Ovary (tissue), 10 donors: ENCODE measurements at places on chromosomes 6 and 20. TPM values are rescaled to one million over a fixed set of nuclear protein-coding genes. Genes with fewer than 3 reads are reported as not detected.

DNA sequence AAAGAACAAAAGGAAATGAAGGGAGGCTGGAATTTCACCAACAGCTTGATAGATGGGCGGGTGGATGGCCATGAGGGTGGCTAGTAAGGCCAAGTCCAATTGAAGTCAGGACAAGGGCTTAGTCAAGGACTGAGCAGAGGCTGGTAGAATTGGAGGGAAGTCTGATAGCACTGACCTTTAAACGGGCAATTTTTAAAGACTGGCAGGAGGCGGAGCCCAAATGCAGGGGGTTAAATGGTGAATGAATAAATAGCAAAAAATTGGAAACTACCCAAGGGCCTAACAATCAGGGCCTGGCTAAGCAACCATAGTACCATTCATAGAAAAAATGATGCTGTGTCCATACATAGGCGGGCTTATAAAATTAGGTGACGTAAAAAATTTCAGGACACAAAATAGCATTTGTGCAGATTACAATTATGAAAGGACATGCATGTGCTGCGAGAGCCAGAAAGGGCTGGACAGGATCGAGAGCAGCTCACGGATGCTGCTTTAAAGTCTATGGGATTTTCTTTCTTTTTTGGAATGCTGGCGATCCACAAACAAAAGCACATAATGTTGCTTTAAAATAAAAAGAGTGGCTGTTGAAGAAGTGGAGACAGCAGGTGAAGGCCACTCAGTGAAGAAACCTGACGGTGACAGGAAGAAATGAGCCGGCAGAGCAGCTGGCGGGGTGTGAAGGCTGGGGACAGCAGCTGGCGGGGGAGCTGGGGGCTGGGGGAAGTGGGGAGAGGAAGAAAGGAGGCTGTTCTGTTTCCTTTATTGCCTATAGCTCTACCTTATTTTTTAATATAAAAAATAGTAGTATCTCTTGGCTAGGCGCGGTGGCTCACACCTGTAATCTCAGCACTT lies 42.8 kb upstream of the TAF8 start:
- H3K4me1 ChIP-seq = peaks cover 2% of the 10 kb centered on the region
- H3K27me3 ChIP-seq = no peaks in the 10 kb centered on the region
- H3K4me3 ChIP-seq = no peak overlapping the region
- no peaks in the 10 kb centered on the region for H3K36me3 ChIP-seq
- no peak for DNase-seq

DNA sequence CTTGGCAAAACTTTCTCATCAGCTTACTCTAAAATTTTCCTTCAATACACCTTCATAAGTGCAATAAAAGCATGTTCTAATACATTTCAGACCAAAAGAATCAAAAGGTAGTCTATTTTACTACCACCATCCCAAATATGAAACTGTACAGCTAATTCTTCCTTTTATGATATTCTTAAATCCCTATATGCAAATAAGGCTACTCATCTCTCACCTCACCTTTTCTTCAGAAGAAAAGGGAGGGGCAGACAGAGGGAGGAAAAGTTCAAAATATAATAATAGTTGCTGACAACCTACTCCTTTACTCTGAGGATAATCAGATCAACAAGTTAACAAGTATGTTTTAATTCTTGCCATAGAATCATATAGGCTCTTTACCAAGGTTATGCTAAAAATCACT lies 7.4 kb downstream of the C6orf120 start:
- H3K36me3 ChIP-seq = no peaks in the 10 kb centered on the region
- no peak overlapping the region for H3K4me3 ChIP-seq
- no peaks in the 10 kb centered on the region for H3K27me3 ChIP-seq
- peaks cover 1% of the 10 kb centered on the region for H3K4me1 ChIP-seq

DNA sequence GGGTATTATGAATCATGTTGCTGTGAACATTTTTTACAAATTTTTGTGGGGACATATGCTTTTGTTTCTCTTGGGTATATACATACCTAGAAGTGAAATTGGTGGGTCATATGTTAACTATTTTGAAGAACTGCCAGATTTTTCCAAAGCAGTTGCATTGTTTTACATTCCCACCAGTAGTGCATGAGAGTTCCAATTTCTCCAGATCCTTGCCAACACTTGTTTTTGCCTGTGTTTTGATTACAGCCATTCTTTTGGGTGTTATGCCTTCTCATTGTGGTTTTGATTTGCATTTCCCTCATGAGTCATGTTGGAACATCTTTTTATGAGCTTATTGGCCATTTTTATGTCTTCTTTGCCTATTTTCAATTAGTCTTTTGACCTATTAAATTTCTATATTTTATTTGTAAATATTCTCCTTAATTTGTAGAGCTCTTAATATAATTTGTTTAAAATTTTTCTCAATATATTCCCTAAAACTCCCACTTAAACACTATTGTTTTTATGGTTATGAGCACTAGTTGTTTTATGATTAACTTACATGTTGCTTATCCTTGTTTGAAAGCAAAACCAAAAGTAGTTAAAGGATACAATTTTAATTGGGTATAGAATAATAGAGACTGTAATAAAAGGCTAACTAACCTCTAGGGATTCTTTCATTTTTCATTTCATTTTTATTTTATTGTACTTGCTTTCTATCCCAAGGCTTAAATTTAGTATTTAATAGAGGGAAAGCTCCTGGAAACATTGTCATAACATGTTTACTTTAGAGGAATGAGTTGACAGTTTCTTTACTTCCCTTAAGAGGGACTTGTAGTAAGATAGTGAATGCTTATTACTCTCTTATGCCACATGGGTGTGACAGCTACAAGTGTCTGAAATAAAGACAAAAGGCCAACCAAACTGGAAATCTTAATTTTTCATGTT lies 5.5 kb downstream of the UBR2 start:
- no peak overlapping the region for H3K27ac ChIP-seq
- no peaks in the 10 kb centered on the region for H3K36me3 ChIP-seq
- H3K4me1 ChIP-seq = peaks cover 3% of the 10 kb centered on the region
- DNase-seq = no peak

The HLA-DQA2 gene
- 29.3 TPM for polyA plus RNA-seq

The NOX3 gene
- not detected for polyA plus RNA-seq

The MYB gene
- polyA plus RNA-seq = 0.07 TPM
